ENCODE measurements at places on chromosomes 12 and 14.
A peak's percentile ranks its signal among the peaks of the same experiment; 100 is the strongest.

GRCh38 chr14:62546862-62547474 is 498.3 kb downstream of the KCNH5 start:
- no peak for DNase-seq

DNA sequence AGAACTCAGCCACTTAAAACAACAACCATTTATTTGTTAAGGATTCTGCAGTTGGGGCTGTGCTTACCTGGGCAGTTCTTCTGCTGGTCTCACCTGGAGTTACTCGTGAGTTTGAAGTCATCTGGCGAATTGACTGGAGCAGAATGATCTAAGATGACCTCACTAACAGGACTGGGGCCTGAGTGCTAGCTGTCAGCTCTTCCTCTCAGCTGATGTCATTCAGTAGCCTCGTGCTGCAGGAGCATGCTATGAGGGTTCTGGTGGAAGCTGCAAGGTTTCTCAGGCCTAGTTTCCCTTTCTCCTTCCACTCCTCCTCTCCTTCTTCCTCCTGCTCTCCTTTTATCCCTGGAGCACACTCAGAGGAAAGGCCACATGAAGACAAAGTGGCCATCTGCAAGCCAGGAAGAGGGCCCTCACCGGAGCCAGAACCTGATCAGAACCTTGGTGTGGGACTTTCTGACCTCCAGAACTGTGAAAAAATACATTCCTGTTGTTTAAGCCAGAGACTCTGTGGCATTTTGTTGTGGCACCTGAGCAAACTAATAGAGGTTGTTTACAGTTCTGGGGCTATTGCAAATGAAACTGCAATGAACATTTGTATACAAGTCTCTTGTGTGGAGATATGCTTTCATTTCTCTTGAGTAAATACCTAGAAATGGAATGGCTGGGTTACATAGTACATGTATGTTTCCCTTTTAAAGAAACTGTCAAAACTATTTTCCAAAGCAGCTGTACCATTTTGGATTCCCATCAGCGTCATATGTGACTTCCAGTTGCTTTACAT is 21.9 kb upstream of the MAP3K9 start:
- no peak for DNase-seq

DNA sequence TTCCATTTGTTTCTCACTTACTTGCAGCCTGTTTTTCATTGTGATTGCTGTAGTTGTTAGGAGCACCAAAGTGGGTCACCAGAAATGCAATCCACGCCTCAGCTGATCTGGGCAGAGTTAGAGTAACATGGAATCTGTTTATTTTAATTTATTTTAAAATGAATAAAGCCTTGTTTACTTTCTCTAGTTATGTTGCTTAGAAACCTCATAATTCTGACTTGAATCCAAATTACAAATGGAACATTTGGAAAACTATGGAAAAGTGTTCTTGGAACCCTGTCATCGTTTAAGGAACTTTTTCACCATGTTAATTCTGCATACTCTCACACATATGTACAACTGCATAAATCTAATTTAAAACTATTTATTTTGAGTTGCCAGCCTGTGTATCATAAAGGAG is 92.2 kb upstream of the DAAM1 start:
- DNase-seq, result no peak

DNA sequence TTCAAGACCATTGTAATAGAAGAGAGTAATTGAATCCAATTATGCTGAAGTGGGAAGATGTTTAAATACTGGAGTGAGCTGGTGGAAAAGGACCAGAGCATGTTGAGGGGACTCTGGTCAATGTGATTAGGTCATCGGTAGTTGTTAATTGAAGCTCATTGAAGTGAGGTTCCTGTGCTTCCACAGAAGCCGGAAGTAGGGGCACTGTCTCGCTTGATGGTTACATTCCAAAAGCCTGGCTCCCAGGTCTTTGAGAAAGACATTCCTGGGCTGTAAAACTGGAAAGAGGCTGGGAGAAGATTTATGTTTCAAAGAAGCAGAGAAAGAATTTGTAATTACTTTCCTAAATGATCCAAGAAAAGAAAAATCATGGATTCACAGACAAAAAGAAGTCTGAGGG is 12.3 kb upstream of the CLECL1 start:
- no peak for DNase-seq

- peak; percentile 10 for DNase-seq
These were observed 225.2 kb downstream of the FUT8 start for GRCh38 chr14:65637780-65638179.

DNA sequence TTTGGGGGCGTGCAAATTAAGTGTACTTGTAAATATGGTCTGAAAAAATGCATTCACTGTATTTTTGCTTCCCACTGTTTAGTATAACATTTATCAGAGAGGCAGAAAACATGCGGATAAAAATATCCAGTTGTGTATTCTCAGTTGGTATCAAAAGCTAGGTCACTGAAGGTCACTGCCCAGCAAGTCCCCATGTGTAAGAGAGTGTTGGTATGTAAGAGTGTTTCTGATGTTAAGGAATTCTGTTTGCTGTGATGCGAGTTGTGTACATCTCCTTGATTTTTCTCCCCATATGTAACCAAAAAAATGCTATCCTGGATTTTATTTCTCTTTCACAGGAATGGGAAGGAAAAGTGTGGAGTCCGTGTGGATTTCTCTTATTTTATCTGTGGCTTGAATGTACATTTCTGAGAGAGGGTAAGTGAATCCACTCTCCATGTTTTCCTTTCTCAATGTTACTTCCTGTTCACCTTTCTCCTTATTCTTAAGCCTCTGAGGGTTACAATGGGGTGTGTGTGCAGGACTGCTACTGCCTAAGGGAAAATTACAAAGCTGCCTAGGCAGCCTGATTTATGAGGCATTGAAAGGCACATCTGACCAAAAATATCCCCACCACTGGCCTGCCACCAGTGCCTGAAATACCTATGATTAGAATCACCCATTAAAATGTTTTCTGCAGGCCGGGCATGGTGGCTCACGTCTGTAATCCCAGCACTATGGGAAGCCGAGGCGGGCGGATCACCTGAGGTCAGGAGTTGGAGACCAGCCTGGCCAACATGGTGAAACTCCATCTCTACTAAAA is 97.9 kb upstream of the USP44 start:
- no peak for DNase-seq

- no peak for DNase-seq
These were observed 45.0 kb downstream of the SH2B3 start for GRCh38 chr12:111450676-111451075.

GRCh38 chr12:100896192-100896591 is 101.6 kb downstream of the ANO4 start:
- no peak for DNase-seq

GRCh38 chr12:82723093-82723492 is 36.4 kb downstream of the TMTC2 start:
- DNase-seq, result no peak

DNA sequence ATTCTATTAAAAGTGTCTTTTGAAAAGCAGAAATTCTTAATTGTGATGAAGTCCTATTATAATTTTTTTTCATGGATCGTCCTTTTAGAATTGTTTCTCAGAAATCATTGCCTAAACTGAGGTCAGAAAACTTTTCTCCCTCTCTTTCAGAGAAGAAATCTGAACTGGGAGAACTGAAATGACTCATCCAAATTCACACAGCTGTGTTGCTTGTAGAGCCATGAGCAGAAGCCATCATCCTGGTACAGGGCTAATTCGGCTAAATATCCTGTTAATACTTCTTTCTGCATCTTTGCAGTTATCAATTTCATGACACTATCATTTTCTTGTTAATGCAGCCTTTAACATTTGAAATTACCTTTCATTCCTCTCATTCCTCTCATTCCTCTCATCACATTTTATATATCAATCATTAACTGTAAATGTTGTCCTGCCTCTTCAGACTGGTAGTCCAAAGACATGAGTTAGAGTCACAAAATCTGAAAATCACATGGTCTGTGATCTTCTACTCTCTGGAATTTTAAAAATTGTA is 15.5 kb downstream of the SLC15A5 start:
- no peak for DNase-seq

- no peak for DNase-seq
These were observed 42.3 kb downstream of the BCL11B start for GRCh38 chr14:99229654-99230207.

DNA sequence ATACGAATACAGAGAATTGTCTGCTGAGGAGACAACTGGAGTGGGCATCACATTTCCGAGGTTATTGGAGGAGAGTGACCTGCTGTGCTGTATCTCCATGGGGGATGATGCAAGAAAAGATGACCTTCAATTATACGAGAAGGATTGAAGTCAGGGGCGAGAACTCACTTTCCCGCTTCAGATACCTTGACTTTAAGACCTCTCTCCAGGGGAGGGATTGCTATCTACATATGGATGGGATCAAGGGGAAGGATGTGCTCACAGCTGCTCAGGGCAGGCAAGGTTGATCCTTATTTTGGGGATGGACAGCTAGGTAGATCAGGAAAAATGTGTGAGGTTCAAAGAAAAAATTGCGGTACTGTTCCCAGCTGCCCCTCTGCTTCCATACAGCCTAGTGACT is 24.4 kb downstream of the NEUROD4 start:
- DNase-seq, result no peak

- DNase-seq, result no peak
These were observed 27.6 kb downstream of the BCL11B start for GRCh38 chr14:99244367-99244901.

DNA sequence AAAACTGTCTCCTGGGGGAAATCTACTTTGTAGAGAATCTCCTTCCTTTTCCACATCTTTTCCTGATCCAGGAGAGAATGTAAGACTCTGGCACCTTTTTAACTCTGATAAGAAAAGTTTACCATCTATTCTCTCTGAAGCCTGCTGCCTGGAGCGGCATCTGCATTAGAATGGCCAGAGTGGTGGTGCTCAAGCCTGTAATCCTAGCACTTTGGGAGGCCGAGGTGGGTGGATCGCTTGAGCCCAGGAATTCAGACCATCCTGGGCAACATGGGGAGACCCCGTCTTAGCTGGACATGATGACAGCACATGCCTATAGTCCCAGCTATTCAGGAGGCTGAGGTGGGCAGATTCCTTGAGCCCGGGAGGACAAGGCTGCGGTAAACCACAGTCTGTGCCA is 1.4 kb upstream of the CHFR start:
- DNase-seq, result no peak

- DNase-seq, result no peak
These were observed 26.5 kb upstream of the JDP2 start for GRCh38 chr14:75401361-75401760.

DNA sequence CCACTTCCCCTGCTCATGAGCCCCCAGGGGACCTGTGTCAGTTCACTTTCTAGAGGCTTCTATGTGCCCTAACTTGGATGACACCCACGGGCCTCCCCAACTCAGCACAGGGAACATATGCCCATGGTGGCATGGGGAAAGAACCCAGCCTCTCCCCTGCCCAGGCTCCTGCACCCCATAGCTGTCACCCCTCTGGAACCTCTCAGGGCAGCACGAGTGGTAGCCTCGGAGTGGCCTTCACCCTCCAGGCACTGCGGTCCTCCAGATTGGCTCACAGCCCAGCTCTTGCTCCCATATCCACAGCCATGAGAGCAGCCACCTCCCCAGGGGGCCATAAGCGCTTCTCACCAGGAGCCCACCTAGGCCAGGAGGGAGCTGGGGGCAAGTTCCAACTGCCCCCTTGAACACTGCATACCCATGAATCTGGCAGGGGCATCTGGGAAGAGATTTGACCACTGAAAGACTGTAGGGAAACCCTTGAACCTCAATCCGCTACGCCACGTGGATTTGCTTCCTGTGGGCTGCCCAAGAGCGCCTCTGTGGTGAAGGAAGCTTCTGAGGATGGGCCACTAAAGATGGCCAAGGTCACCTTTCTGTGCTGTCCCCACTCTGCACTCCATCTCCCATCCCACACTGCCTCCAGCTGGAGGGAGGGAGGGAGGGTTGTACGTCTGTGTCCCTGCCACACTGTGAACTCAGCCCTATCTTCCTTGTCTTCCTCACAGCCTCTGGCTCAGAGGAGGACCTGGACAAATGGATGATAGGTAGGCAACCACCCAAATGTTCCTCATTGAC is 11.9 kb downstream of the PLD4 start:
- no peak for DNase-seq

DNA sequence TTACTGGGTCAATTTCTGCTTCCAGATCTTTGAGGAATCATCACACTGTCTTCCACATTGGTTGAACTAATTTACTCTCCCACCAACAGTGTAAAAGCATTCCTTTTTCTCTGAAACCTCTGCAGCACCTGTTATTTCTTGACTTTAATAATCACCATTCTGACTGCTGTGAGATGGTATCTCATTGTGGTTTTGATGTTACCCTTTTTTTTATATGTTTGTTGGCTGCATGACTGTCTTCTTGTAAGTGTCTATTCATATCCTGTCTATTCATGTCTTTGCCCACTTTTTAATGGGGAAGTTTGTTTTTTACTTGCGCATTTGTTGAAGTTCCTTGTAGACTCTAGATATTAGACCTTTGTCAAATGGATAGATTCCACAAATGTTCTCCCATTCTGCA is 324.9 kb downstream of the NAV3 start:
- no peak for DNase-seq

GRCh38 chr12:26150736-26151450 is 26.1 kb upstream of the BHLHE41 start:
- no peak for DNase-seq

DNA sequence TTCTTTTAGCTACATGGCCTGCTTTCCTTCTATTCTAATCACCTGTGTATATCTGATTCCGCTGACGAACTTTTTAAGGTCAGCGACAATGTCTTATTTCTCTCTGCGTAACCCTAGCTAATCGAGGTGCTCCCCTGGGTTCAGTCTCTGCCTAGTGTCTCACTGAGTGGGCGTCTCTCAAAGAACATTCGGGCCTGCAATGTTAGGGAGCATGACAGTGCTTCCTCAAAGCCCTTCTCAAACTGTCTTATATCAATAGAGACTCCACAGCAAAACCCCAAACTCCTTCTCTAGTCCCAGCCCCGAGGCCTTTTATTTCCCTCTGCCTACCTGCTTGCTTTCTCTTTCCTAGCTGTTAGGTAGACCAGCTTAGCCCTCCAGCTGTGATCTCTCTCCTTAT is 13.7 kb upstream of the RPS6KL1 start:
- DNase-seq, result no peak

GRCh38 chr12:68910128-68910527 is 22.8 kb downstream of the CPM start:
- no peak for DNase-seq

DNA sequence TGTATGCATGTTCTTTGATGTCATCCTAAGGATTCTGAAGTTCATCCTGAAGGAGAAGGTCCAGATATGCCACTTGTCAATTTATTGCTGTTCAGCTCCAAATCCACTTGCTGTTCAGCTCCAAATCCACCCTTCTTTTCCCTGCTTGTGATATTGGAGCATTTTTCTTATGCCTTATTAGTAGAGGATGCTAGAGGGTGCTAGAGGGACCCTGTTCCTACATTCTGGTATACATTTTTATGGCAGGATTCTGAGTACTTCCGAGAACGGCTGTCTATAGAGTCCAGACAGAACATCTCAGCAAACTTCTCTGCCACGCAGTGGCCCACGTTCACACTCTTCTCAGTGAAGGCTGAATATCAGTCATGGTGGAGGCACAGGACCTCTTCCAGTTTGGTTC is 406.7 kb downstream of the NOVA1 start:
- DNase-seq, result no peak
